ENCODE measurements at places on chromosomes 16 and 17. TPM values are rescaled to one million over a fixed set of nuclear protein-coding genes. Genes with fewer than 3 reads are reported as not detected.
A peak's percentile ranks its signal among the peaks of the same experiment; 100 is the strongest.

GRCh38 chr17:34206569-34206968 is 48.5 kb upstream of the CCL2 start:
- no peaks in the 10 kb centered on the region for H3K36me3 ChIP-seq
- H3K4me3 ChIP-seq = no peak overlapping the region
- no peaks in the 10 kb centered on the region for H3K27me3 ChIP-seq
- no peaks in the 10 kb centered on the region for H3K4me1 ChIP-seq
- DNase-seq = no peak

GRCh38 chr17:61442136-61442775 is 10.0 kb upstream of the TBX4 start:
- DNase-seq = no peak
- no peaks in the 10 kb centered on the region for H3K36me3 ChIP-seq
- H3K4me1 ChIP-seq = no peaks in the 10 kb centered on the region
- H3K27me3 ChIP-seq = peaks cover 5% of the 10 kb centered on the region
- no peak overlapping the region for H3K4me3 ChIP-seq
- no peak overlapping the region for H3K27ac ChIP-seq

DNA sequence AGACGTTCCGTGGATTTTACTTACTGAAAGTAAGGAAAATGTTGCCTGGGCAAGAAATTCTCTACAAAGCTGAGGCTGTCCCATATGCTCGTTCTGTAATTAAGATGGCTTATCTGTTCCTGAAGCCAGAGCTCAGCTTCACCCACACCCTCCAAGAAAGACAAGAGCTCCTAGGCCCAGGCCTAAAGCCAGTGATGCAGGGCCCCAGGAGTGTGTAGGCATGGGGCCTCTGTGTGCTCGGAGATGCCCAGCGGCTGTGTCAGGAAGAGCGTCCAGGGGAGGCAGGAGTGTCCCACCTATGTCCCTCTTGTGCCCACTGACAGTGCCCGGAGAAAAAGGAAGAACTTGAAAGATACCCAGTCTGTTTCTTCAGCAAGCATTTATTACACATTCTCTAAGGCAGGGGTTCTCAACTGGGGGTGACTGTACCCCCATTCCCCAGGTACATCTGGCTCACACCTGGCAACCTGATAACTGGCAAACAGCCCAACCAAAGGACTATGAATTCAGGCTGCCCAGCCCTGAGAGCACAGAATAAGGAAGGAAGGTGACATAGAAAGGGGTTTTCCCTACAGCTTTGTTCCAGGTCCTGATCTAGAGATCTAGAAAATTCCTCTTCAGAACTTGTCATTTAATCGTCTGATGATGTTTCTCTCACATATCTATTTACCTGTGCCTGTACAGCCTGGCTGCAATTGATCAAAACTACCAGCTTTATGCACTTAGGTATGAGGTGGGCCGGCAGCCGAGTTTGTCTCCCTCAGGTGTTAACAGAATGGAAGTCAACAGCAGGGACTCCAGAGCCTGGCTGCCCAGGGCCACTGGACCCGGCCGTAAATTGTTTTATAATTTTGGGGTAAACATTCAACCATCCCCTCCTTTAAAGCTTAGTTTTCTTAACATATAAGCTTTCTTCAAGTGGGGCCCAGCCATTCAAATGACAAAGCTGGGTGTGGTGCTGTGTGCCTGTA is 12.0 kb downstream of the SNN start:
- H3K4me1 ChIP-seq = peaks cover 54% of the 10 kb centered on the region
- peak overlapping the region; percentile 81 for H3K27ac ChIP-seq
- H3K27me3 ChIP-seq = no peaks in the 10 kb centered on the region
- no peak for DNase-seq

- DNase-seq = no peak
- H3K27ac ChIP-seq = no peak overlapping the region
- H3K36me3 ChIP-seq = peaks cover 73% of the 10 kb centered on the region
- no peaks in the 10 kb centered on the region for H3K27me3 ChIP-seq
- no peaks in the 10 kb centered on the region for H3K4me1 ChIP-seq
These were observed 24.8 kb downstream of the POLR3E start for GRCh38 chr16:22322021-22322471.

DNA sequence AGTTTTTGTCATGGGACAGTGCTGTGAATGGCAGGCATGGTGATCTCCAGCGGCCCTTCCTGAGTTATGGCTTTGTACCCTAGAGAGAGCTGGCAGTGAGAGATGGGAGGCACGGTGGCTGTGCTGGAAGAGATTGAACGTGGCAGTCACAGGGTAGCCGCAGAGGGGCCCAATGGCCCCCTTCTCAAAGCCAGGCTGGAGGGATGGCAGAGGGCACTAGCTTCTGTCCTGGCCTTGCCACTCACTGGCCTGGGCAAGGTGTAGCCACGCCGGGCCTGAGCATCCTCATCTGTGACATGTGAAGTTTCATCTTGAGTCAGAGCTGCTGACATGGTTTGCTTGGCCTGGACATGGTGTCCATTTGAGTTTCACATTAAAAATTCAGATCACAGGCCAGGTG is 3.9 kb upstream of the ATP2A1 start:
- no peak overlapping the region for H3K4me3 ChIP-seq
- peaks cover 35% of the 10 kb centered on the region for H3K36me3 ChIP-seq
- no peaks in the 10 kb centered on the region for H3K27me3 ChIP-seq

- H3K27ac ChIP-seq = no peak overlapping the region
- no peak for DNase-seq
- peaks cover 18% of the 10 kb centered on the region for H3K27me3 ChIP-seq
These were observed 5.5 kb downstream of the PCGF2 start for GRCh38 chr17:38742411-38743308.

- H3K4me3 ChIP-seq = no peak overlapping the region
- no peaks in the 10 kb centered on the region for H3K27me3 ChIP-seq
- no peak overlapping the region for H3K27ac ChIP-seq
- DNase-seq = no peak
- no peaks in the 10 kb centered on the region for H3K36me3 ChIP-seq
These were observed 115.5 kb upstream of the TBX2 start for GRCh38 chr17:61284174-61284573.

GRCh38 chr16:66856801-66857200 is 12.6 kb downstream of the CA7 start:
- H3K4me1 ChIP-seq = no peaks in the 10 kb centered on the region
- H3K27ac ChIP-seq = no peak overlapping the region
- DNase-seq = no peak
- H3K27me3 ChIP-seq = no peaks in the 10 kb centered on the region
- H3K36me3 ChIP-seq = no peaks in the 10 kb centered on the region

GRCh38 chr17:58753026-58753425 is 2.6 kb upstream of the PPM1E start:
- peaks cover 21% of the 10 kb centered on the region for H3K27me3 ChIP-seq
- H3K4me3 ChIP-seq = no peak overlapping the region
- H3K4me1 ChIP-seq = peaks cover 12% of the 10 kb centered on the region
- DNase-seq = no peak

DNA sequence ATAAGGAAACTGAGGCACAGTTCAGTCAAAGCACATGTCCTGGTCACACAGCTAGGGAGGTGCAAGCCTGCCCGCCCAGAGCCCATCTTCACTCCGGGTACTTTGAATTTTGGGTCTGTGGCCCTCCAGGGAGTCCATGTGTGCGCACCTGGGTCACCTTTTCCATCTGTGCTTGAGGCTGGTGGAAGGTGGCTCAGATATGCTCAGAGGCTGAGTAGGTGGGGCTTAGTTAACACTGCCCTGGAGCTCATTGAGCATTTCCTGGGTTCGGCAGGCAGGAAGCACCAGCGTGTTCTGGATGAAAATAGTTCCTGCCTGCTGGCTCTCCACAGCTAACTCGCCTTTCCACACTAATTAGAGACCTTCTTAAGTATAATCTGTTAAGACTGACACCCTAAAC is 19.2 kb downstream of the FAM234A start:
- no peak overlapping the region for H3K27ac ChIP-seq
- peaks cover 30% of the 10 kb centered on the region for H3K4me1 ChIP-seq
- peaks cover 3% of the 10 kb centered on the region for H3K36me3 ChIP-seq
- H3K4me3 ChIP-seq = no peak overlapping the region
- no peaks in the 10 kb centered on the region for H3K27me3 ChIP-seq

DNA sequence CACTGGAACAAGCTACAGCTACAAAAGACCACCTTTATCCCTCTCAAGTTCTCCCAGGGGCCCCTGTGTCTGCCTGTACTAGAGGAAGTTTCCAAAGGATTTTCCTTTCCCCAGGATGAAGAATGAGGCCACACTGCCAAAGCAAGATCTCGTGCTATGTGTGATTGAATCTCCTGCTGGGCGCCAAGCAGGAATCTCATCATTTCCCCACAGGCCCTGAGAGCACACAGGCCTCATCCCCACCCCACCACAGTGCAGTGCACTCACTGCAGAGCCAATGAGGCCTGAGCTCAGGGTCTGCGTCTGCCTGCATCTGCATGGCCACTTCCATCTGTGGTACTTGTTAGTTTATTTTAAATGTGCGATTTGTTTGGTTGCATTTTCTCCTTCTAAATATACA is 387.4 kb upstream of the ASIC2 start:
- no peaks in the 10 kb centered on the region for H3K4me1 ChIP-seq
- no peak for DNase-seq
- no peak overlapping the region for H3K27ac ChIP-seq

DNA sequence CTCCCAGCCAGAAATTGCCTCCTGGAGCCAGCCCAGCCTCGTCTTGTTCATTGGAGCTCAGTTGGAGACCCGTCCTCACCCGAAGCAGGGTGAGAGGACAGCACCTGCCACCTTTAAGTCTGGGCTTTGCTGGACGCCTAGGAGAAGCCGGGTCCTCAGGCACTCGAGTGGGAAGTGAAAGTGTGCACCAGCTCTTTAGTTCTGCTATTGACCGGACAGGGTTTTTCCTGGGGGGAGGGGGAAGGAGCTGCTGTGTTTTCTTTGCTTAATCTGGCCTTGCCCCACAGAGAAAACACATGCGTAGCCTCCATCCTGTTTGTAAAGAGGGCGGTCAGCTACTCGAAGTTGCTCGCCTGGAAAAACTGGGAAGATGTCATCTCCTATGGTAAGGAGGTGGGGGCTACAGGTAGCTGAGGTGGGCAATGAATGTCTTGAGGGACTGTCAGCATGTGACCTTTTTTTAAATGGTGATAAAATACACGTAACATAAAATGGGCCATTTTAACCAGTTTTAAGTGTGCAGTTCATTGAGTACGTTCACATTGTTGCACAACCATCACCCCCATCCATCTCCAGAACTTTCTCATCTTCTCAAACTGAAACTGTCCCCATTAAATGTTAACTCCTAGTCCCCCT is 34.4 kb downstream of the CMIP start:
- peak overlapping the region; percentile 83 for H3K27ac ChIP-seq
- peak overlapping the region; percentile 1 for H3K4me3 ChIP-seq
- no peaks in the 10 kb centered on the region for H3K36me3 ChIP-seq
- H3K27me3 ChIP-seq = no peaks in the 10 kb centered on the region

- H3K27me3 ChIP-seq = no peaks in the 10 kb centered on the region
- no peak overlapping the region for H3K27ac ChIP-seq
- peaks cover 32% of the 10 kb centered on the region for H3K36me3 ChIP-seq
These were observed 20.4 kb downstream of the NFE2L1 start for GRCh38 chr17:48068491-48068961.

DNA sequence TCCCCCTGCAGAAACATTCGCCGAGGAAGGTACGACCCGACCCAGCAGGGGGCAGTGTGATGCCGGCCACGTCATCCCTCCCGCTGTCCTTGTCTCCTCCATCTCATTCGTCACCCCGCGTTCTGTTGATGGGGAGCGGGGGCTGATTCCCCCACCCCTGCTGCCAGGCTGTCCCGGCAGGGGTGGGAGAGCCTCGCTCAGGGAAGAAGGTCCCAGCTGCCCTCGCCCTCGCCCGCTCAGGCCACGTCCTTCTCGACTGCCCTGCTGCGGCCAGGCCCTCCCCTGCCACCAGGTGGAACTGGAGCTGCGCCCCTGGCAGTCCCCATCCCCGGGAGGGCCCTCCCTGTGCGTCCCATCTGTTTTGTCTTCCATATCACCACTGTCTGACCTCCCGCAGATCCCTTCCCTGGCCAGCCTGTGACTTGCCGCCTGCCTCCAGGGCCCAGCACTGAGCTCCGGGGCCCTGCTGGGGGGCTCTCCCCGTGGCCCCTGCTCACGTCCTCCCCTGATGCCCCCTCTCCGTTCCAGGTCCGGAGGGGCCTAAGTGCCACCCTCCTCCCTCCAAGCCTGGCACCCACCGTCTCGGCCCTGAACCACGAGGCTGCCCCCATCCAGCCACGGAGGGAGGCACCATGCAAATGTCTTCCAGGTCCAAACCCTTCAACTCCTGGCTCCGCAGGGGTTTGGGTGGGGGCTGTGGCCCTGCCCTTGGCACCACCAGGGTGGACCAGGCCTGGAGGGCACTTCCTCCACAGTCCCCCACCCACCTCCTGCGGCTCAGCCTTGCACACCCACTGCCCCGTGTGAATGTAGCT is 20.6 kb downstream of the ADAM11 start:
- H3K27me3 ChIP-seq = peaks cover 2% of the 10 kb centered on the region
- H3K36me3 ChIP-seq = no peaks in the 10 kb centered on the region
- peak; percentile 92 for DNase-seq
- H3K27ac ChIP-seq = no peak overlapping the region

DNA sequence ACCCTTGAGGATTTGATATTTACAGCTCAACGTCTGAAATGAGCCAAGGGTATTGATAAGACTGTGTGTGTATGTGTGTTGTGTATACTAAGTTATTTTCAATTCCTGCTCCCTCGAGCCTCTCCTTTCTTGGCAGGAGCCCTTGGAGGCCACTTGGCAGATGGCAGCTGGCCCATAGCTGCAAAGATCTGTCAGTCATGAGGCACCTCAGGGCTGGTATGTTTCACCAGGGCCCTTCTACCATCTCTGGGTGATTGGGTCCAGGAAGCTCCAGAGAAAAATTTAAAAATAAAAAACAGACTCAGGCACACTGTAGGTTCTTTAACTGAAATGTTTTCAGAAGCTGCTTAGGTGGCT is 355.7 kb downstream of the HAPSTR1 start:
- no peaks in the 10 kb centered on the region for H3K36me3 ChIP-seq
- no peak for DNase-seq
- no peaks in the 10 kb centered on the region for H3K27me3 ChIP-seq
- H3K4me1 ChIP-seq = no peaks in the 10 kb centered on the region

GRCh38 chr17:42031584-42031983 is 11.7 kb downstream of the NKIRAS2 start:
- peaks cover 5% of the 10 kb centered on the region for H3K4me1 ChIP-seq
- no peaks in the 10 kb centered on the region for H3K27me3 ChIP-seq
- H3K36me3 ChIP-seq = no peaks in the 10 kb centered on the region
- H3K27ac ChIP-seq = no peak overlapping the region
- no peak overlapping the region for H3K4me3 ChIP-seq

GRCh38 chr16:50655558-50656055 is 25.5 kb downstream of the SNX20 start:
- no peak for DNase-seq
- H3K36me3 ChIP-seq = no peaks in the 10 kb centered on the region
- H3K27me3 ChIP-seq = no peaks in the 10 kb centered on the region
- no peak overlapping the region for H3K27ac ChIP-seq
- H3K4me3 ChIP-seq = no peak overlapping the region

GRCh38 chr17:80866050-80866793 is 125.4 kb upstream of the CHMP6 start:
- no peaks in the 10 kb centered on the region for H3K27me3 ChIP-seq
- peaks cover 16% of the 10 kb centered on the region for H3K4me1 ChIP-seq
- no peak overlapping the region for H3K4me3 ChIP-seq
- peak; percentile 45 for DNase-seq
- H3K27ac ChIP-seq = no peak overlapping the region
- no peaks in the 10 kb centered on the region for H3K36me3 ChIP-seq

GRCh38 chr17:413016-413350 is 60.4 kb upstream of the RPH3AL start:
- H3K27ac ChIP-seq = peak overlapping the region; percentile 70
- no peak for DNase-seq
- peak overlapping the region; percentile 14 for H3K4me3 ChIP-seq
- H3K4me1 ChIP-seq = peaks cover 83% of the 10 kb centered on the region
- no peaks in the 10 kb centered on the region for H3K36me3 ChIP-seq

Gene METTL16
- total RNA-seq = 36.9 TPM

Gene SRCIN1
- not detected for total RNA-seq

Gene MRPL27
- total RNA-seq = 16.4 TPM

Gene PRSS33
- total RNA-seq = 0.54 TPM

Gene GJC1
- total RNA-seq = not detected

Gene AURKB
- 4.8 TPM for total RNA-seq

Gene OSGIN1
- total RNA-seq = 4.0 TPM
